ENCODE measurements at places on chromosomes 5 and 9. TPM values are rescaled to one million over a fixed set of nuclear protein-coding genes. Genes with fewer than 3 reads are reported as not detected.

The SH3TC2 gene
- total RNA-seq, result 0.21 TPM

The FBXW2 gene
- total RNA-seq, result 35.5 TPM

The KCNIP1 gene
- total RNA-seq, result not detected

DNA sequence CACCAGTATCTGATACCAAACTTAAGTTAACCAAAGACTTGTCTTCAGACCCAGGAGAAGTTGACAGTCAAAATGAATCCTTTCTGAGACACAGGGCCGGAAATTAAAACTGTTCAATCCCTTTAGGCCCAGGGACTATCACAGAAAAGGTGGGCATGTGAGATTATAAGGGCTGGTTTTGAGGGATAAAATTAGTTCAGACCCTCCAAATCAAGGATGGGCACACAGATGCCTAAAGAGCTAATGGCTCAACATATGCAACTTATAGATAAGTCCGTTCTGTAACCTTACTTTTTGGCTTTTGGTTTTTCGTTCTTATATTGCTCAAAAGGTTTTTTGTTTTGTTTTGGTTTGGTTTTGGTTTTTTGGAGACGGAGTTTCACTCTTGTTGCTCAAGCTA lies 129.6 kb upstream of the ABCA1 start:
- H3K4me3 ChIP-seq, result no peak overlapping the region
- no peaks in the 10 kb centered on the region for H3K36me3 ChIP-seq
- H3K27ac ChIP-seq, result no peak overlapping the region
- no peak for DNase-seq
- no peaks in the 10 kb centered on the region for H3K27me3 ChIP-seq

GRCh38 chr9:8823131-8823895 lies 1023.7 kb upstream of the DMAC1 start:
- H3K27ac ChIP-seq, result no peak overlapping the region
- no peak overlapping the region for H3K4me3 ChIP-seq
- no peaks in the 10 kb centered on the region for H3K36me3 ChIP-seq
- peaks cover 2% of the 10 kb centered on the region for H3K4me1 ChIP-seq
- DNase-seq, result no peak

GRCh38 chr5:3889412-3890142 lies 293.9 kb downstream of the IRX1 start:
- no peaks in the 10 kb centered on the region for H3K4me1 ChIP-seq
- no peak for DNase-seq
- H3K27me3 ChIP-seq, result no peaks in the 10 kb centered on the region
- H3K36me3 ChIP-seq, result no peaks in the 10 kb centered on the region
- H3K27ac ChIP-seq, result no peak overlapping the region
- no peak overlapping the region for H3K4me3 ChIP-seq

GRCh38 chr5:132779961-132780360 lies 2.9 kb upstream of the SEPTIN8 start:
- no peaks in the 10 kb centered on the region for H3K27me3 ChIP-seq
- no peak overlapping the region for H3K27ac ChIP-seq
- no peaks in the 10 kb centered on the region for H3K36me3 ChIP-seq
- peak; percentile 4 for DNase-seq
- H3K4me1 ChIP-seq, result peaks cover 6% of the 10 kb centered on the region

- DNase-seq, result no peak
- H3K4me3 ChIP-seq, result no peak overlapping the region
- no peak overlapping the region for H3K27ac ChIP-seq
- H3K27me3 ChIP-seq, result no peaks in the 10 kb centered on the region
Observed at GRCh38 chr9:134536931-134537330, 104.7 kb upstream of the COL5A1 start.
